ENCODE measurements at places on chromosomes 3 and 15.

DNA sequence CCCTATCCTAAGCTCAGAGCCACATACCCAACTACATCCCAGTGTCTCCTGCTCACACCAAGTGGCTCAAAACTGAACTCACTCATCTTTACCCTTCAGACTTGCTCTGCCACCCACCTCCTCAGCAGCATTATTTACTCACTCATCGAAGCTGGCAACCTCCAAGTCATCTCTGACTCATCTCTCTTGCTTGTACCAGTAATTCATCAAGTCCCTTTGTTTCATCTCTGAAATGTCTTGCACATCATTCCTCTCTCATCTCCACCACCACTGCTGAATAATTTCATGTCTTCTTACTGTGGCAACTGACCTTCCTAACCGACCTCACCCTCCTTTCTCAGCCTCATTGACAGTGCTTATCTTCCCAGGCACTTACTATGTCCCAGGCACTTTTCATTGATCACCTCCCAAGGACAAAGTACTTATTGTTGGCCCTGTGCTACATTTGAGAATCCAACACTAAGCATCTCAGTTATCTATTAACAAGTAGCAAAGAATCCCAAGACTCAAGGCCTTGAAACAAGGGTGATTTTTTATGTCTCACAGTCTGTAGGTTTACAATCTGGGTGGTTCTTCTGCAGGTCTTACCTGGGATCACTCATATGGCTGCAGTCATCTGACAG is 82.0 kb downstream of the MRPL46 start:
- DNase-seq = no peak

DNA sequence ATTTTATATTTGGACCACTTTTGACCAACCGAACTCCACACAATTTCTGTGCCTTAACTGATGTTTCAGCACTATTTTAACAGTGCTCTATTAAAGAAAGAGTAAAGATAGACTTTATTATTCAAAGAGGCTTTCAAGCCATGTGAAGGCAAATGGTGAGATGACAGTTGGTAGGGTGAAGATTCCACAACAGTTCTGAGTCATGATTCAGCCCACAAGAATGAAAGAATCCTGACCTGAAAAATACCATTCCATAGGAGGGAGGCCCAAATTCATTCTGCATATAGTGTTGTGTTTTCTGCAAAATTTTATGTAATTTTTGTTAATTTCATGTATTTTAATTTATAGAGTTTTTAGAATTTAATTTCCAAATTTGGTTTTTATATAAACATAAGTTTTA is 135.6 kb upstream of the STAC start:
- no peak for DNase-seq

- DNase-seq = no peak
Observed at GRCh38 chr3:76698136-76698706, 341.7 kb upstream of the ROBO2 start.

DNA sequence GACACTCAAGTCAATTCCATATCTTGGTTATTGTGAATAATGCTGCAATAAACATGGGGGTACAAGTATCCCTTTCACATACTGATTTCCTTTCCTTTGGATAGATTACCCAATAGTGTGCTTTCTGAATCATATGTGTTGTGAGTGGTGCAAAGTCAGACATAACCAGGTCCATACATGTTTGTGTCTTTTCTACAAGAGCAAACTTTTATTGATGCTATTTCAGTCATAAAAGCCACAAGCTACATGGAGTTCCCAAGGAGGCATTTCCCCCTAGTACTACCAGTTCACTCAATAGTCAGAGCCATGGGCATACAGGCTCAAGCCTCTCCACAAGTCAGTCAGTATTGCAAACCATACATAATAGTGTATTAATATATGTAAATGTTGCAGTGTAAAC is 10.1 kb downstream of the CEP63 start:
- no peak for DNase-seq

DNA sequence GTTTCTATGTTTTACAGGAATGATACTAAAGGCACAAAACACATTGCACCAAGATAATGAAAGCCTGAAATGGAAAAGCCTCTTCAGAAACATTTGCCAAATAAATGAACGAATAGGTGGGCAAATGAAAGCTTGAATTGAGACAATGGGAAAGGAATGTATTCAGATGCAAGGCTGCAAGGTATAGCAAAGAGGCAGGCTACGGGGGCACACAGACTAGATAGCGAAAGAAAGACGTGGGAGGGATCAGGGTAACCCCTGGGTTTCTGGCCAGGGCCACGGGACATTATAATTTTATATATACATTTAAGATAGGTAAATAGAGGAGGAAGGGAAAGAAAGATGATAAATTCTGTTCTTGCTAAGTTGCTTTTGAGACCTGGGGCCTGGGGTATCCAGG is 95.9 kb upstream of the NLGN1 start:
- no peak for DNase-seq

- DNase-seq = no peak
Observed at GRCh38 chr3:133938770-133939462, 43.2 kb upstream of the RAB6B start.

- no peak for DNase-seq
Observed at GRCh38 chr3:134598763-134599545, 51.9 kb downstream of the KY start.

- DNase-seq = no peak
Observed at GRCh38 chr3:39103791-39104552, 3.5 kb downstream of the GORASP1 start.

GRCh38 chr15:47266566-47266965 is 450.7 kb upstream of the SEMA6D start:
- no peak for DNase-seq

All from activated T-cell treated with anti-CD3 and anti-CD28 coated beads for 4 hours (primary cell).